ENCODE measurements at places on chromosomes 5 and 9.
A peak's percentile ranks its signal among the peaks of the same experiment; 100 is the strongest.

- no peak for DNase-seq
Observed at GRCh38 chr5:39631958-39632357, 207.2 kb upstream of the DAB2 start.

DNA sequence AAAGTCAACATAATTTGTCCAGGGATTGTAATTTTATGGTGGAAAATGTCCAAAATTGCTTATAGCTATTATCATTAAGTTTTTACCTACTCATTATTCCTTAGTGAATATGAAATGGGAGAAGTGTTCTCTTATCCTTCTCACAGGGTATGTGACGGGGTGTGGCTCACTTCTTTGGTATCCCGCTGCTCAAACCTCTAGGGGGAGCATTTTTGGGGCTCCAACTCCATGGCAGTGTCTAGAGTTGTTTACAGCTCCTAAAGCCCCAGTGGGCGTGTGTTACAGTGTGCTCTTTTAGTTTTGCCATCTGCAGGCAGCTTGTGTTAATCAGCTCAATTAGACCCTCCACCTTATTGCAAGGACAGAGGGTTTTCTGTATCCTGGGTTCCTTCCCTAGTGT lies 89.4 kb downstream of the CDKN2A start:
- no peak for DNase-seq

DNA sequence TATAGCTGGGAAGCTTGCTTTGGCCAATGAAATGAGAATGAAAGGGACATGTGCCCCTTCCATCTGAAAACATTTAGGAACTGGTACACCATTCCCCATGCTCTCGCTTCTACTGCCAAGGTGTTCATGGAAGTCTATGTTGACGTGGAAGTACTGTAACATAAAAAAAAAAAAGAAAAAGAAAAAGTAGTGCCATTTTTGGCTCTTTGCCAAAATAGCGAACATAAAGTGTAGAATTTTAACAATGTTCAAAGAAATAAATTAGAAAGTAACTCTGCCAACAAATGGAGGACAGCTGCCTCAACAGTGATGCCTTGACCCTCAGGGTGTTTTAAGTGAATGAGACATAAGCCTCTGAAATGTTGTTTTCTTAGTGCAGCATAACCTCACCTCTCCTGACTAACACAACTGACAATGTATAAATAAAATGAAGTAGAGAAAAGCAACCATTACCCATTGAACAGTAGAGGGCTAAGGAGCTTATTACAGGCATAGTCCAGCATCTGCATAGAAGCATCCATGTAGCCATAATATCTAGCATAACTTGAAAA lies 536.6 kb downstream of the DTWD2 start:
- DNase-seq = no peak

GRCh38 chr9:6581253-6581652 lies 64.3 kb downstream of the GLDC start:
- DNase-seq = no peak

- DNase-seq = no peak
Observed at GRCh38 chr5:38467353-38468040, 88.9 kb downstream of the LIFR start.

DNA sequence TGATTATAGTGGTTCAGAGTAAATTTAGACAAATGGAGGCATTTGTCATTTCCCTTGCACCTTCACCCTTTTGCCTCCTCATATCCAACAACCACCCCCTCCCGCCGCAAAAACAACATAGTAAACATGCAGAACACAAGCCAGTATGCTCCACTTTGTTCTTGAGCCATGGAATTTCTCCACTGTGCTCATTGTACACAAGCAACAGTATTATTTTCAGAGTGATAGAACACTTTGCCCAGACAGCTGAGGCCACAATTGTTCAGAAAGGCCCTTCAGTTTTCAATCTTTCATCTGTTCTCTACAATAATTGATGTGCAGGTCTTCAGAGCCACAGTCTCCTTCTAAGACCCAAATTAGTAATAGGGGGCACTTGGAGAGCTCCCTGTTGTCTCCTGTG lies 272.8 kb upstream of the SLC30A5 start:
- DNase-seq = no peak

GRCh38 chr9:4937446-4937845 lies 47.6 kb upstream of the JAK2 start:
- no peak for DNase-seq

- no peak for DNase-seq
Observed at GRCh38 chr9:111736714-111737113, 58.0 kb downstream of the SHOC1 start.

GRCh38 chr9:7237473-7238246 lies 479.9 kb downstream of the KDM4C start:
- no peak for DNase-seq

- no peak for DNase-seq
Observed at GRCh38 chr5:152185547-152186245, 219.4 kb downstream of the NMUR2 start.

GRCh38 chr9:93243112-93243511 lies 59.2 kb downstream of the WNK2 start:
- no peak for DNase-seq

DNA sequence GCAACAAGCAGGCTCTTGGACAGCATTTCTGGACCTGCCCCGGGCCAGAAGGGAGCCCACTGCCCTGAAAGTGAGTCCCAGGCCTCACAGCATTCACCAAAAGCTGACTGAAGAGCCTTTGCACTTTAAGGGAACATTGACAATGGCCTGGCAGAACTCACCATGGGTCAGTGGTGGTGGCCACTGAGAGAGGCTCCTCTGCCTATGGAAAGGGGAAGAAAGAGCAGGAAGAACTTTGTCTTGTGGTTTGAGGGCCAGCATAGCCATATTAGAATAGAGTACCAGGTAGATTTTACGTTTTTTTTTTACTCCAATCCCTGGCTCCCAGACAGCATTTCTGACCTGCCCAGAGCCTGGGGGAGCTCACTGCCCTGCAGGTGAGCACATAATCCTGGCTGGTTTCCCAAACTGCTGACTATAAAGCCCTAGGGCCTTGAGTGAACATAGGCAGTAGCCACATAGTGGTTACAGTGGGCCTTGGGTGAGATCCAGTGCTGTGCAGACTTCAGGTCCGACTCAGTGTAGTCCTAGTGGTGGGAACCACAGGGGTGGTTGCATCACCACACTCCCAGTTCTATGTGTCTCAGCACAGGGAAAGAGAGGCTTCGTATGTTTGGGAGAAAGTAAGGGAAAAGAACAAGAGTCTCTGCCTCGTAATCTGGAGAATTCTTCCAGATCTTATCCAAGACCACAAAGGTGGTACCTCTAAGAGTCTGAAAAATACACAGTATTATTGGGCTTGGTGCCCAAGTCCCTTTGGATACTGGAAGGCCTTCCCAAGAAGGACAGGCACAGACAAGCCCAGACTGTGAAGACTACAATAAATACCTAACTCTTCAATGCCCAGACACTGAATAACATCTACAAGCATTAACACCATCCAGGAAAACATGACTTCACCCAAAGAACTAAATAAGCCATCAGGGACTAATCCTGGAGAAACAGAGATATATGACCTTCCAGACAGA lies 89.5 kb downstream of the TSSK1B start:
- DNase-seq = no peak

GRCh38 chr9:99348289-99348688 lies 126.2 kb downstream of the SEC61B start:
- no peak for DNase-seq

DNA sequence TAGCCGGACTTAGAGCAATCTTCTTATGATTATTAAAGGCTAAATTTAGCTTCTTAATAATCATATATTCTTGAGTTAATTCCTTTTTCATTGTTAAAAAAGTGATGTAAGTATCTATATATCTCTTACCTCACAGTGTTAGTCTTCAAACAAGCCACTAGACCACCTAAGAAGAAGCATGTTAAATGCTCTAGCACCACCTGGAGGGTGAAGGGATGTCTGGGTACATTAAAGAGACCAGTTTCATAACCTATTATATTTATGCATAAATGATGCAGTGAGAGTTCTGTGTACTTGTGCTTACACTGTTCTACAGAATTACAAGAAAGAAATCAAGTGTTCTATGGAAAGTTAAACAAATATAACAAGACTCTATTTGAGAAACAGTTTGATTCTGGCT lies 55.9 kb upstream of the SLCO6A1 start:
- DNase-seq = no peak

GRCh38 chr5:139382807-139383206 lies 290 bp downstream of the SLC23A1 start:
- no peak for DNase-seq

DNA sequence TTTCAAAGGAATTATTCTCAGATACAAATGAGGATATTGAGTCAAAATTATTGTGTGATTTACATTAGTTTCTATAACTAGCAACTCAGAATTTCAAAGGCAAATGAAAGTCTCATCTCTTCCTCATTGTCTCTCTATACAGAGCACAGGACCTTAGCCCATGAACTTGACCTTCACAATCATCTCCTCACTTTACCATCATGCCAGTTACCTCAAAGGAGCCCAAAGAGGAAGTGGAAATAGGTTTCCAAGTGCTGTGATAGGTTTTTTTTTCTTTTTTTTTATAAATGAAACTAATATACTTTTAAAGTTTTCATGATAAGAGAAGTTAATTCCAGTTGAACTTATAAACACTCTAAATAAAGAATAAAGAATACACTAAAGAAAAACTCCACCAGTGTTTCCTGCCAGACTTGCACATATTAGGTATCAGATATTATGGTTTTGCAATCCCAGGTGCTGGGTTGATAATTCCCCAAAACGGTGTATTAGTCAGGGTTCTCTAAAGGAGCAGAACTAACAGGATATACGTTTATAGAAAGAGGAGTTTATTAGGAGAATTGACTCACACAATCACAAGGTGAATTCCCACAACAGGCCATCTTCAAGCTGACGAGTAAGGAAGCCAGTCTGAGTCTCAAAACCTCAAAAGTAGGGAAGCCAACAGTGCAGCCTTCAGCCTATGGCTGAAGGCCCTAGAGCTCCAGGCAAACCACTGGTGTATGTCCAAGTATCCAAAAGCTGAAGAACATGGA lies 50.1 kb upstream of the ADAMTS16 start:
- DNase-seq = no peak

DNA sequence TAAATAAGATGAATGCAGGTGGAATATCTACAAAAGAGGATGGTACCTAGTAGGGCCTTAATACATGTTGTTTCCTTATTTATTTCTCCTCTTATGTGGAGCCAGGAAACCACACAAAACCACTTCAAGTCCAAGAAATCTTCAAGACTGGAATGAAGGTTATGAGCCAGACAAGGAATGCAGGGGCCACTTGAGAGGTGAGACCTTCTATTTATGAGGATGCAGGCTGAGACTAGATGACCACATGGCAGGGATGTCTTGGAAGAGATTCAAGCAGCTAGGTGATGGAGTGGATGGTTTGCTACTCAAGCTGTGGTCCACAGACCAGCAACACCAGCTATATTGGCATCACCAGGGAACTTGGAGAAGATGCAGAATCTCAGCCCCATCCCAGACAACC lies 92.2 kb downstream of the TNC start:
- DNase-seq = no peak

- peak; percentile 83 for DNase-seq
Observed at GRCh38 chr9:34072868-34073590, 24.3 kb upstream of the UBAP2 start.

DNA sequence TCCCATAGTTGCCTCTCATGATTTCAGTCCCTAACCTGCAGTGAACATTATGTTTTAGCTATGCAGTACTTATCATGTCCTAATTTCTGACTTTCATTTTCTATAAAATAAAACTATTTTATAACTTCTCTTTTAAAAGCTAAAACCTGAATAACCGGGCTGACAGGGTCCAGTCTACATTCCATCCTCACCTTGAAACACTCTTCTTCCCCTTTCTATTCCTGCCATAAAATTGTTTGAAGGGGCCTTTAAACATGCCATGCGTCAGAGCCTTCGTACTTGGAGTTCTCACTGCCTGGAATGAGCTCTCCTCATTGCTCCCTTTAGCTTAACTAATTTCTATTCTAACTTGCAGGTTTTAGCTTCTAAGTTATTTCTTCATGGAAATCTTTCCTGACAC lies 143.0 kb upstream of the PRLR start:
- no peak for DNase-seq

DNA sequence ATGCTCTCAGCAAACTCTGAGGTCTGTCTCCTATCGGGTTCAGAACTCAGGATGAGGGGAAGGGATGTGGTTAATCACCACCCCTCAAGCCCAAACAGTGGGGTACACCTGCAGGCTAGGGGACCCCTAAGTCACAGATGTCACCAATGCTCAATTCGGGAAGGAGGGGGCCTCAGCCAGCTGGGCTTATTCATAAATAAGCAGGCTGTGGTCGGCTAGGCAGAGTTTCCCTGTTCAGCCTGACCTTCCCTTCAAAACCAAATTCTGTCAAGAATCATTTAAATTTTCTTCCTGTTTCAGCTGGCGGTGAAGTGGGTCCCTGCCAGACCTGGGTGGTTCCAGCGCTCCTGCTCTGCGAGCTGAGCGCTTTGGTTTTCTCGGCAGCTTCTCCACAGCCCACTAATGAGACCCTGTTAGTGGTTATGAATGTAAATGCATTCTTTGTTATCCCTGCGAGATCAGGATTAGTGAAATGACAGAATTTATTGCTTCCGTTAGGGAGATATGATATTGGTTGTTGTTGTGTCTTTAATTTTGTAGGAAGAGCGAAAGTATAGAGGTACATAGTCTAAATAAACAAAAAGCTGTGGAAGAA lies 68.3 kb downstream of the AK8 start:
- DNase-seq = no peak

DNA sequence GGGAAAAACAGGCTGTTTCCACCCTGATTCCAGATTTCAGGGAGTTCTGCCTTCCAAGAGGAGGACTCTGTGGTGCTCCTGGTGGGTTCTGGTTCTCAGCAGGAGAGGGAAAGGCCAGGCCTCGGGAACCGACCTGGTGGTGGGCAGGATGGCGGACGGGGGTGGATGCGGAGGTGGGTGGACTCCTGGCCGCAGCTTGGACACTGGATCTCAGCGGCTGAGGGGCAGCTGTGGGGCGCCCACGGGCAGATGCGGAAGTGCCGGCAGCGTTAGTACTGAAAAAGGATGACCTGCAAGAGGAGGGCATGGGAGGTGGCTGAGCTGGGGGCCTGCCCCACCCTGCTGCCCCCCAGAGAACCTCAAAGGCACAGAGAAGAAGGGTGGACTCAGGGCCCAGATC lies 24.3 kb downstream of the LHX6 start:
- DNase-seq = no peak

DNA sequence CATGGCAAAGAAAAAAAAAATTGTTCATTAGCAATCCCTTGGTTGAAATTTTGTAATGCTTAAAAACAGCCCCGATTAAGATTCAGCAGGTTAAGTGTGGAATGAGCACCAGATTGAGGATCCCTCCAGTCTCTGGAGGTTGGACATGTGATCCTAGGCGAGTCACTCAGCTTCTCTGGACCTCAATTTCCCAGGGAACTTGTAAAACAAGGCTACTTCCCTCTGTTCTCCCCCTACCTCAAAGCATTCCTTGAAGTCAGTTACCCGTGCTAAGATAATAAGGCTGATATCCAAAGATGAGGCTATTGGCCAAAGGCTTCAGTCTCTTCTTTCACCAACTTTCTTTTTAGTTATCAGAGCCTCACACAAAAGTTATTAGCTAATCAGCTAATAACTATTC lies 2.9 kb downstream of the KLHL3 start:
- DNase-seq = no peak

Data from AG09319 (cell line).